ENCODE measurements at places on chromosomes 13 and 19.

- no peak for DNase-seq
Observed at GRCh38 chr13:83929157-83929556, 46.9 kb upstream of the SLITRK1 start.

- DNase-seq, result no peak
Observed at GRCh38 chr19:58325311-58326022, 1.3 kb upstream of the ZSCAN22 start.

DNA sequence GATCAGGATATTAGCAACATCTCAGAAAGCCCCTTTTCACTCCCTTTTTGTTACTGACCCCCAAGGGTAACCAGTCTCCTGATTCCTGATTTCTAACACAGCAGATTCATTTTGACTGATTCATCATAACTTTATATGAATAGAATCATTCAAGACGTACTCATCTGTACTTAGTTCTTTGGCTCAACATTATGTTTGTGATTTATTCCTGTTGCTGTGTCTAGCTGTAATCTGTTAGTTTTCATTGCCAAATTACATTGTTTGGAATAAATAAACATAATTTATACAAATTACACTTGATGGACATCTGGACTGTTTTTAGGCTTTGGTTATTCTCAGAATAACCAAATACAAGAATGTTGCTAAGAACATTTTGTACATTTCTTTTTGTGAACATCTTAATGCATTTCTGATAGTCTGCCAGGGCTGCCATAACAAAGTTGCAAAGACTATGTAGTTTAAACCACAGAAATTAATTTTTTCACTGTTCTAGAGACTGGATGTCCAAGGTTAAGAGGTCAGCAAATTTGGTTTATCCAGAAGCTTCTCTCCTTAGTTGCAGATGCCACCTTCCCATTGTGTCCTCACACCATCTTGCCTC, 62.8 kb upstream of the EDNRB start:
- no peak for DNase-seq

GRCh38 chr13:73754727-73755292, 379.4 kb downstream of the KLF12 start:
- peak; percentile 76 for DNase-seq

GRCh38 chr19:32404933-32405430, 588 bp upstream of the DPY19L3 start:
- DNase-seq, result no peak

GRCh38 chr19:31275068-31275334, 74.2 kb downstream of the TSHZ3 start:
- no peak for DNase-seq
